ENCODE measurements at places on chromosomes 2 and 18.
A peak's percentile ranks its signal among the peaks of the same experiment; 100 is the strongest.

GRCh38 chr2:211454679-211455078 is 898.3 kb downstream of the CPS1 start:
- no peaks in the 10 kb centered on the region for H3K36me3 ChIP-seq
- H3K4me1 ChIP-seq = no peaks in the 10 kb centered on the region
- no peak overlapping the region for H3K27ac ChIP-seq

DNA sequence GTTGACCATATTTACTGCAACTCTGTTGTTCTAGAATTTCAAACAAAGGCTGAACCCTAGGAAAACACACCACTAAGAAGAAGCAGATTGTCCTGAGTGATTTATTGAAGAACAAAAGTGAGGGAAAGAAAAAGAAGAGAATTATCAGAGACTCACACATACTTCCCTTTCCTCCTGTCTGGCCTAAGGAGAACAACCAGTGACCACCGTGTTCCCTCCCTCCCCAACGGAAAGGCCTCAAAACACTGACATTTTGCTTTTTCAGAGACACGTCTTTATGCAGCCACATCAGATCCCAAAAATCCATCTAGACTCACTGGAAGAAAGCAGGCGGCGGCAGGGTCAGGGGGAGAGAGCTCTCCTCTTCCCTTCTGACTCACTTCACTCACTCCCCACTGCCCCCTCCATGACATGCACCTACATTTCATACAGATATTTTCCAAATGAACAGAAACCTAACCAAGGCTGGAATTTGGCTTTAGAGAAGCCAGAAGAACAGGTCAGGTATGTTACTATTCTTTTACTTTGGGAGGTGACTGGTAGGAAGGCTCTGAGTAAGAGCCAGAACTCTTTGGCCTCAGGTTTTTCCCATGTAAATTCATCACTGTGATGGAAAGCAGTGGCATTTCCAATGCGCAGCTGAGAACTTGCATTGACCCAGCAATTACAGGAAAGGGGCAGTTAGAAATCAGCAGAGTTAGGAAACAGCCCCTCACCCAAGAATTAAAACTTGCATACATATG is 169.9 kb downstream of the BCL11A start:
- no peak overlapping the region for H3K4me3 ChIP-seq
- no peaks in the 10 kb centered on the region for H3K4me1 ChIP-seq
- no peaks in the 10 kb centered on the region for H3K36me3 ChIP-seq
- no peak overlapping the region for H3K27ac ChIP-seq
- H3K27me3 ChIP-seq = no peaks in the 10 kb centered on the region

DNA sequence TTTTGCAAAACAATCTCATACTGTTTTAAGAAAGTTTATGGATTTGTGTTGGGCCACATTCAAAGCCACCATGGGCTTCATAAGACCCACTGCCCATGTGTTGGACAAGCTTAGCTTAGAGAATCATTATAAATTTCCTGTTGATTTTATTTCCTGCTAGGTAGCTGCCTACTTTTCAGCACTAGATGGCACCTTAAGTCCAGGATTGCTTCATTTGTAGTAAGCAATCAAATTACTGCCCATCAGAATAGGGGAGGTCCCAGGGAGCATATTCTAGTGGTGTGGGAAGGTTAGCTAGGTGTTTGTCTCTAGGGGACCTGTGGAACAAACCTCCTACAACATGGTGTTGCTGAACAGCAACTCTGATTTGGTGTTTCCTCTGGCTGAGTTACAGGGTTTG is 11.0 kb upstream of the DCDC2C start:
- H3K27ac ChIP-seq = no peak overlapping the region
- no peak for DNase-seq
- peaks cover 2% of the 10 kb centered on the region for H3K27me3 ChIP-seq
- no peaks in the 10 kb centered on the region for H3K4me1 ChIP-seq

DNA sequence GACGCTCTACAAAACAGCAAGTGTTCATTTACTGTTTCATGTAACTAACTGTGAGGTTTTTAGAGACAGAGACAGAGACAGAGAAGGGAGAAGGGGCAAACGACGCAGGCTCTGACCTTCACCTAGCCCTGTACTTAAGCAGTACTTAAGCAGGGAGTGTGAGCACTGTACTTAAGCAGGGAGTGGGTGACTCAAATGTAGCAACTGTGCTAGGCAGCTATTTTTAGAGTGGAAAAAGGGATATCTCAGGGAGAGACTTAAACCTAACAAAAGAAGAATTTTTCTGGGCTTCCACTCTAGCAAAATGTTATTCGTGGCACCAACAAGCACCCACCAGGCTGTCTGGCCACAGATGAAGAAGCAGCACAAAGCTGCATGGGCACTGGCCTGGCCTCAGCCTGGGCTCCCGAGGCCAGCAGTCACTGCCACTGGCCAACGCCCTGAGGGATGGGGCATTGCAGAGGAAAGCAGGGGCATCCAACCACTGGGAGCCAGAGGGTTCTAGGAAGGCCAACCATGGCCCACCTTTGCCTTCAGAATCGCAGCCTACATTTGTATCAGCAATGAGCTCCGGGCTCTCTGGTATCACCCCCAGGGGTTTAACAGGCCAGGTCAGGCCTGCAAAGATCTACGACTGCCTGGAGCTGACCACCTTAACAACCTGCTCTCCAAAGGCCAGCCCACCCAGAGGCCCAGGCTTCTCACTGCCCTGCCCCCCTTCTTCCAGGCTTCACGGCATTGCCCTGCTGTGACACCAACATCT is 154.3 kb downstream of the TTC32 start:
- no peak overlapping the region for H3K4me3 ChIP-seq
- no peaks in the 10 kb centered on the region for H3K27me3 ChIP-seq
- no peak overlapping the region for H3K27ac ChIP-seq
- no peak for DNase-seq
- H3K36me3 ChIP-seq = no peaks in the 10 kb centered on the region
- H3K4me1 ChIP-seq = no peaks in the 10 kb centered on the region

GRCh38 chr2:58032764-58033080 is 13.9 kb upstream of the VRK2 start:
- H3K36me3 ChIP-seq = no peaks in the 10 kb centered on the region
- no peak for DNase-seq
- H3K4me1 ChIP-seq = peaks cover 40% of the 10 kb centered on the region
- H3K27me3 ChIP-seq = no peaks in the 10 kb centered on the region
- H3K4me3 ChIP-seq = 0 out of 2 replicates have a peak overlapping the region, but pooled peaks have one; percentile 1
- peak overlapping the region; percentile 39 for H3K27ac ChIP-seq

GRCh38 chr2:128520340-128520739 is 201.7 kb upstream of the HS6ST1 start:
- no peaks in the 10 kb centered on the region for H3K36me3 ChIP-seq
- DNase-seq = no peak
- no peak overlapping the region for H3K4me3 ChIP-seq
- 0 out of 2 replicates have a peak, but pooled peaks cover 3% of the 10 kb centered on the region for H3K27me3 ChIP-seq
- no peak overlapping the region for H3K27ac ChIP-seq
- H3K4me1 ChIP-seq = peaks cover 11% of the 10 kb centered on the region

All from GM12878 (cell line).